HS-5 (cell line): ENCODE measurements at places on chromosomes 2 and 18.

- no peak for DNase-seq
Observed at GRCh38 chr2:9401646-9402371, 21.5 kb downstream of the ITGB1BP1 start.

DNA sequence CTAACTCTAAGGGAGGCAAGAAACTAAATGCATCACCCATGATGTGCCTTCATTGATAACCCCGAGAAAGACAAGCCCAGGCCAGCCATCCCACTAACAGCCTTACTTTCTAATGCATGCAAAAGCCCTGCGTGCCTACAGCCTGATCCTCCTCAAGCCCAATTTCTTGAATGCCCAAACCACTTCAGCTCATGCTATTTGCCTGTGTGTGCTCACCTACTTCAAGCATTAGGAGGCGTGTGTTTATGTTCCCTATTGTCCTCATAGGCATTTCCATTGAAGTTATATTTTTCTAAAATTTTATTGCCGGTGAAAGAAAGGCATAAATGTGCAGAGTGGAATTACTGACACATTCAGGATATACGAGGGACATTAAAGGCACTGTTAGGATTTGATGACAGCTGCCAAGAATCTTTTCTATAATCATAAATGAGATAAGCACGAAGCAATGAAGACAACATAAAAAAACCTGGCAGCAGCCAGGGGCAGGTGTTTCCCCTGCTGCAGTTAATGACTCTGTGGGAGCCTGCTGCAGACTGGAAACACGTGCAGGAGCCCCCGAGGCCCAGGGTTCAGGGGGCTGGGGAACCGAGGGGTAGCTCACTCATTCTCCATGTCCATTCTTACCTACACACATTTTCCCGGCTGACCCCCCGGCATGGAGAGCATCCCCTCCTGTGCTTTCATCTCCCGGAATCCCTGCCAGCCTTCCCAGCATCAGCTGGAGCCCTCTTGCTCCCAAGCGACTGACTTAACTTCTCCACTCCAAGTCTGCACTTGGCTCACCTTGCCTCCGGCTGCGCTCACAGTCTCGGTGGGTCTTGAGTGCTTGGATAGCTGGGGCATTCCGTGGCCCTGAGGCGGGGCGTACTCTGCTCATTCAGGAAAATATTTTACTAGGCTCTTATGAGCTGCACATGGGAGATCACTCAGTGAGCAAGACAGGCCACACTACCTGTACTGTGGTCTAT lies 292.3 kb upstream of the SIX2 start:
- no peak for DNase-seq

DNA sequence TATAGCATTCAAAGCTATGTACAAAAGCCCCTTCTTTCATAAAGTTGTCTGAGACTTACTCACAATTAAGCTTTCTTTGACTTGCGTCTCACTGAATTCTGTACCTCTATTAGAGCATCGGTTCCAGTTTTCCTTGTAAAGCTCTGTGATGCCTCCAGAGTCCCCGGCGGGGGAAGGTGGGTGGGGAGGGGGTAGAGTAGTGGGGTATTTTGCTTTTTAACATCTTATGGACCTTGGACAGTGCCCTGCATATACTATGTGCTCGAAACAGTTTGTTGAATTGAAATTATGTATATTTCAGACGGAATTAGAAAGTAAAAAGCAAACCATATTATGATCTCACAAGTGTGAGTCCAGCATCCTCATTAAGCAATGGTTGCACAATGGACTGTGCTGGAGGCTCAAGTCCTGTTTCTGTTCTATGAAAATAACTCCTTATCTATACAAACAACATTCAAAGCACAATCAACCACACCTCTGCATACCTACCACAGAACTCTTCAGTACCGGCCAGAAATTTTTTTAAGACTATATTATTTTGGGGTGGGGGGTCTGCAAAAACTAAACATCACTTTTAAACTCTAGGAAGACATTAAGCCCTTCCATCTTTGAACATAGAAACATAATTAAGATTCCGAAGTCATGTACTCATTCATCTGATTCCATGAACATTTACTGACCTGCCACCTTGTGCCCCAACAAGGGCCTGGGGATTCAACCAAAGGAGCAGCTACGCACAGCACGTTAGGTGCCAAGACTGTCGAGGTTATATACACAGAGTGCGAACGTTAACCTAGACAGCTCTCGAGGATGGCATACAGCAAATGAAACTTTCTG lies 908 bp downstream of the STAT1 start:
- no peak for DNase-seq

DNA sequence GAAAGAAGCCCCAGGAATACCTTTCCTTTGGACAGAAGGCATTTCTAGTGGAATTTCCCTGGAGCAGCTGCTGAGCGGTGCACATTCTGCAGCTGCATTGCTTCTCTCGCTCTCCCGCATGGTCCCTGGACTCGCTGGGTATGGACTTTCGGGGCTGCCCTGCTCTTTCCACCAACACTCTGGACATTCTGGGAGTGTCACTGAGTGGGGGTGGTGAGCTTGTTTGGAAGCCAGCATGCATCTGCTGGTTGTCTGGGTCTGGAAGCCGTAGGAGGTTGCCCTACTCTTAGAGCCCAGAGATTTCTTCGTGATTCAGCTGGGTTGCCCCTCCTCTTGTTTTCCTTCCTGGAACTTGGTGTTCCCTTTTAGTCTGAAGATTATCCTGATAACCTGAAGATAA lies 52.6 kb downstream of the TWIST2 start:
- no peak for DNase-seq

DNA sequence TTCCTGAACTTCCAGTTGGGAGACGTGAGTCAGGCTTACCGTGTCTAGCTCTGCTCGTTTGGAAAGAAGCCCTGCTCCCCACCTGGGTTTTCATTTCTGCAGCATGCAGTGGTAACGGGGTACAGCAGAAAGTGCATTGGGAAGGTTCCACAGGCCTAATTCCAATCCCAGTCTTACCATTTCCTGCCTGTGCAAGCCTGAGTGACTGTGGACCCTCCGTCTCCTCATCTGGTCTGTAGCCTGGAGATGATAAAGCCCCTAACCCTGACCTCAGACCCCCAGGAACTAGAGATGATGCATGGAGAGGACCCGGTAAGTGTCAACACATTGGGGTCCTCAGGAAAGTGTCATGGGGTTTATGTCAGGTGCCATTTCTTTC lies 5.8 kb upstream of the PSD4 start:
- no peak for DNase-seq

- DNase-seq, result no peak
Observed at GRCh38 chr2:67039517-67040103, 357.5 kb upstream of the ETAA1 start.

DNA sequence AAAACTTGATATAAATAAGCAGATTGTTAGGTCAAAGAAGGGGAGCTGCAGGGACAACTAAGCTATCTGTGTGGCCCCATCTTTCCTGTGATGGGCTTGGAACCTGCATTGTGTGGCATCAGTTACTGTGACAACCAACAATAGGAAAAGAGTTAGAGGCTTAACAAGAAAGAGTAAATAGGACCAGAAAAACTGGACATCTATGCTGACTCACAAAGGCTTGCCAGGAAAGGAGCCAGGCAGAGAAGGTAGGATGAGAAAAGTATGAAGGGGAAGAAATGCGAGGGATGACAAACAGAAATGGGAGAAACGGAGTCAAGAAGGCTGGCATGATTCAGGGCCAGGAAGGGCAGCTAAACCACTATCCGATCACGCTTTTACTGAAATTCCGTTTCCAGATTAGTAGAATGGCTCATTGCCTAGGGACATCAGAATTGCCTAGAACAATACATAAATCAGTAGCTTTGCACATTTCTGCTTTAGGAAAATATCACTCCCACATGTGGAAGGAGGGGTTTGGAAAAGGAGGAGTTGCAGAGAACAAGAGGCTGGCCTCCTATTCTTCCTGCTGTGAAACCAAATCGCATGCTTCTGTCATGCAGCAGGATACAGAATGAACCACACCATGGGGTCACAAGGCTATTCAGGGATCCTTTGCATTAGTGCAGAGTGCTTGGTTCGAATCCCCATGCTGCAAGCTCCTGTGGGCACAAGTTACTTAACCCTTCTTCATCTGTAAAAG lies 7.3 kb downstream of the PLA2R1 start:
- no peak for DNase-seq

- DNase-seq, result no peak
Observed at GRCh38 chr2:128784626-128785306, 466.1 kb upstream of the HS6ST1 start.

- DNase-seq, result no peak
Observed at GRCh38 chr18:62323483-62324180, 1.5 kb upstream of the TNFRSF11A start.

DNA sequence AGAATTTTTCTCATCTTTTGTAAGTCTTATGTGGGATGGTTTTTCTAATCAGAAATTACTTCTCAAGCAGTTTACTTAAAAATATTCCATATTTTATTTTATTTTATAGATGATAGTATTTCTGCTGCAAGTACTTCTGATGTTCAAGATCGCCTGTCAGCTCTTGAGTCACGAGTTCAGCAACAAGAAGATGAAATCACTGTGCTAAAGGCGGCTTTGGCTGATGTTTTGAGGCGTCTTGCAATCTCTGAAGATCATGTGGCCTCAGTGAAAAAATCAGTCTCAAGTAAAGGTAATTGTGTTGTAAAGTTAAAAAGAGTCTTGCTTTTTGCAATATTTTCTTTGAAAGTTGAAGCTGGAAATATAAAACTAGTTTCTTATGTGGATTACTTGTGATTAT lies 76.2 kb downstream of the EML4 start:
- no peak for DNase-seq

- no peak for DNase-seq
Observed at GRCh38 chr2:191885650-191886049, 38.8 kb upstream of the CAVIN2 start.

GRCh38 chr2:110678457-110679336 lies 834 bp upstream of the BUB1 start:
- no peak for DNase-seq

- no peak for DNase-seq
Observed at GRCh38 chr2:17482651-17483050, 35.6 kb downstream of the RAD51AP2 start.

GRCh38 chr2:12162269-12163247 lies 416.1 kb downstream of the LPIN1 start:
- DNase-seq, result no peak

DNA sequence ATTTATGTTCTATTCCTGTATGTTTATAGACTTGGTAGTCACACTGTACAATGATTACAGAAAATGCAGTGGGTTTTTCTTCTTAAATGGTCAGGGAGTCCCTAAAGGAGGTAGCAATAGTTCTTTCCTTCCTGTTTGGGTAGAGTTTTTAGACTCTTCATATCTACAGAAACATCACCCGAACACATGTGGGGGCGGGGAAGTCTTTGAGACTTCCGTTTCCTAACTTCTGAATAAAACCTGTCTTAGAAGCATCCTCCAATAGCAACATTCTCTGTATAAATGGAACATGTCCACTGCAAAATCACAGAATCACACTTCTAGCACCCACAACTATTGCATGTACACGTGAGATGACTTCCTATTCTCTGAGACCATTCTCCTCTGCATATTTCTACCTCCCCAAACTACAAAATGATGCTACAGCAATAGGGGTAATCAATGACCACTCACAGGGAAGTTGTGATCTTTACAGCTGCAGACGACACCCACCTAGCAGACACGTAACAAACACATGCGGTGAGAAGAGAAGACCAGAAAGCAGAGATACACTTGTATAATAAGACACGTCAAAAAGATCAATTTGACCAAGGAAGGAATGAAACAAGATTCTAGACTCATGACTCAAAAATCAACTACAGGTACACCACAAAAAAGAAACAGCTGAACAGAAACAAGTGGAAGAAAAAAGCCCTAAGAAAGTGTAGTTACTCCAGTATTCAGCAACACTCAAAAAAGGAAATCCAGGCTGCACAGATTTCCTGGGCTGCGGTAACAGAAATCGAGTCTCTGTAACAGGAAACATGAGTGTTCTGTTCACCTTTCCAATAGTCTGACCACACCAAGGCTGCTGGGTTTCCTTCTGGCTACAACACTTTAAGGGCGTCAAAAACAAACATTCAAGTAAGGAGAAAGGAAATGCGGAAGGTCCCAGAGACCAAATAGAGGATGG lies 120.4 kb downstream of the ZNF516 start:
- no peak for DNase-seq

- DNase-seq, result no peak
Observed at GRCh38 chr2:23285091-23285800, 99.7 kb upstream of the KLHL29 start.

DNA sequence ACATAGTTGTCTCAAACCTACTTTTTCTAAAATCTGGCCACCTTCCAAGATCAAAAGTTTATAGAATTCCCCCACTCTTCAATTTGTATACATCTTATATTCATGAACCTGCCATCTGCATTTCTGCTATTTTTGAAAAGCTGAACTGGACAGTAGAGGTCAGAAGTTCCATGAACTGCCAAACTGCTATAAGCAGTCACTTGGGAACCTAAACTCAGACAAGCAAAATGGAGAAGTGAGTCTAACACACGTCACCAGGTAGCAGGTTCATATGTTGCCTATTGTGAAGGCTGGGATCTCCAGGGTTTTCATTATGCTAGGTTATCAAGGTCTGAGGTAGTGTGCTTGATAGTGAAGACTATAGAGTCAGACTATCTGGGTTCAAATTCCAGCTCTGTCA lies 2.0 kb upstream of the MYO1B start:
- DNase-seq, result no peak

DNA sequence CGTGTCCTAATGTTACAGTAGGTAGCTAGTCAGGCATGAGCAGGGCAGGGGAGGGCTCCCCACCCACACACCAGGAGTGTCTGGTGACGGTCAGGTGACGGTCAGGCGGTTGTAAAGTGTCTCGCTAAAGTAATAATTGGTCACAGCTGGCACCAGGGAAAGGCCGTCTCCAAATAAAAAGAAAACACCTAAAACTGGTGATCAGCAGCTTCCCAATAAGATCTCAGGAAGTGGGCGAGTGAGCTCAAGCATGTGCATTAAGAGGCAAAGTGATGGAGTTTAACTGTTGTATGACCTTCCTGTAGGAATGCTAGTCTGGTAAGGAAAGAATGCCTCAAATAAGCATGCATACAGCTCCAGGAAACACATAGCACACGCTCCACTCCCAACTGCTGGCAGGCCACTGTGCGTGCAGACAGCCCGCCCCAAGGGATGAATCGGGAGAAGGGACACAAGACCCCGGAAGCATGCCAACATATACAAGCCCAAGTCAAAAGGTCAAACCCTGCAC lies 177.1 kb downstream of the RNF144A start:
- DNase-seq, result no peak

DNA sequence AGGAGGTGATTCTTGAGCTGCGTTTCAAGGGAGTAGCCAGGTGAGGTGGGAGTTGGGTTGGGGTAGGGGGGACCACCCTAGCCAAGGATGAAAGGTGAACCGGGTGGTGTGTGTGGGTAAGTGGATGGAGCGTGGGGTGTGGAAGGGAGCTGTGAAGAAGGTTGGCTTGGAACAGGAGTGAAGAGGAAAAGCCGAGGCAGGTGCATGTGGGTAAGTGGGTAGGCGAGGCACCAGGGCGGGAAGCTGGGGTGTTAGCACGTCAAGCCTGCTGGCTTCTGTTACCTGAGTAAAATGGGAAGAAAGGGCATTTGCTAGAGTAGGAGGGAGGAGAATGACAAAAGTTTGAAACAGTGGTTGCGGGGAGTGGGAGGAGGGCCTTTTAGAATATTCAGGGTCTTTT lies 31.6 kb downstream of the TANC1 start:
- no peak for DNase-seq
